ENCODE measurements at places on chromosomes 2 and 18.
A peak's percentile ranks its signal among the peaks of the same experiment; 100 is the strongest.

GRCh38 chr2:39623917-39624316 is 41.8 kb upstream of the TMEM178A start:
- DNase-seq, result no peak

GRCh38 chr2:165274698-165275097 is 35.5 kb downstream of the SCN2A start:
- no peak for DNase-seq

- no peak for DNase-seq
Measured at GRCh38 chr2:238125127-238125885, 13.2 kb upstream of the KLHL30 start.

- no peak for DNase-seq
Measured at GRCh38 chr2:238155051-238155760, 3.6 kb upstream of the ERFE start.

DNA sequence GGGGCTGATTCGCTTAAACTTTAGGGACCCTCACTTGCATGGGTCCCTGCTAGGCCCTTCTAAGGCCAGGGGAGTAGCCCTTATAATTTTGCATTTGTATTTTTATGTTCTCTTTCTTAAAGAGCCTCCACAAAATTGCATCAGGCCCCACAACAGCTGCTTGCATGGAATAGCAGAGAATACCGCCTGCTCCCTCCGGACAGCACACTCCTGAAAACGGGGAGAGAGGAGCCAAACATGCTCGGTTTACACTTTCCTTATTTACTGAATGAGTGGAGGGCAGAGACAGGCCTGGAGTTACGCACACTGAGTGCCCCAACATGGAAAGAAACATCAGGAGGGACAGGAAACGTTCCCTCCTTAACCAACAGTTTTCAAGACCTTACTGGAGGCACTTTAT is 132.2 kb downstream of the ANTXR1 start:
- DNase-seq, result no peak

GRCh38 chr2:9590641-9591040 is 35.0 kb upstream of the ADAM17 start:
- no peak for DNase-seq

GRCh38 chr2:70403267-70404053 is 101.6 kb upstream of the FAM136A start:
- DNase-seq, result no peak

- DNase-seq, result no peak
Measured at GRCh38 chr2:131038258-131039100, 54.8 kb downstream of the FAM168B start.

- no peak for DNase-seq
Measured at GRCh38 chr2:109057686-109058085, 68.7 kb upstream of the EDAR start.

GRCh38 chr2:237153181-237153580 is 67.5 kb downstream of the COPS8 start:
- DNase-seq, result no peak

- no peak for DNase-seq
Measured at GRCh38 chr2:134139611-134140010, 114.3 kb upstream of the MGAT5 start.

GRCh38 chr2:225282858-225283710 is 116.4 kb upstream of the NYAP2 start:
- no peak for DNase-seq

DNA sequence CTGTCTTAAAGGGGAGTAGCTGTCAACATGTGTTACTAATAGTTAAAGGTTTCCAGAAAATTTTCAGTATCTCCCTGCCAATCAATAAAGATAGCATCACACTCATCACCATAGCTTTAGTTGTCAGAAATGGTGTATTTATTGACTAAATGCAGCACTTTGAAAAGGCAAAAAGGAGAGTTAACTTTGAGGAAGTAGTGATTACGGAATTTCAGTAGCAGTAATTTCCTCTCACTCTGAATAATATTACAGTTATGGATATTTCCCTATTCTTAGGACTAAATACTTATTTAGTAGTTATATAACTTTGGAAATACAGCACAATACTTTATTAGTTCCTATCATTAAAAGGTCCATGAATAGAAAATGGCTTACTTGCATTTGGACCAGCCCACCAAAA is 250.5 kb downstream of the CAMKMT start:
- no peak for DNase-seq

GRCh38 chr2:201901786-201902185 is 95.4 kb downstream of the CDK15 start:
- no peak for DNase-seq

DNA sequence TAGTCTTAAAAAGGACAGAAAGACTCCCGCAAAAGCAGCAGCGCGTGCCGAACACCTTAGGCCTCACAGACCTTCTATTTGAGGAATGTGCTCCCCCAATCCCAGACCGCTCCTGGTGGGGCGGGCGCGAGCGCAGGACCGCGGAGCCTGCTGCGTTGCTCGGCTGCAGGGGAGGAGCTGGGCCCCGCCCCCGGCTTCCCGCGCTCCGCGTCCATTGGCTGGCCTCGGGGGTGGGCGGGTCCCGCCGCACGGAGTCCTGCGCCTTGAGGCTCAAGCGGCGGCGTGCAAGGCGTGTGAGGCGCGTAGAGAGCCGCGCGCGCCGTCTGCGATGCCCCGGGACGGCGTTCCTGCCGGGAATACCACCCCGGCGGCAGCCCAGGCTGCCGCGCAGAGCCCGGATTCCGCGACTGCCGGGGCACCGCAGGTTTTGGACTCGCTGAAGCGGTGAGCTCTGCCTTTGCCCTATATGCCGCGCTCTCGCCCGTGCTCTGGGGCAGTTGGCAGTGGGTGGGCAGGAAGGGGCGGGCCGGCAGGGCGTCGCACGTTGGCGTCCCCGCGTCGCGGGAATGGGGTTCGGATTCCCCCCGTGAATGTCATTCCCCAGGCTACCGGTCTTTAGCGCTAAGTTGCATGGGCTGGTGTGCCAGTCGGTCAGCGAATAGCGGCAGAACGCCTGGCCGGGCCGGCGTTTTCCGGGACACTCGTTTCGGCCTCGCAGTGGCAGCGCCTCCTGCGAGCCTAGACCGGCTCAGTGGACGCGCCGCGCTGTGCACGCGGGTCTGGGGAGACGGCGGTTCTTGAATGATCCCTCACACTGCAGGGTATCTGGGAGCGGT is 49.6 kb upstream of the PAIP2B start:
- DNase-seq, result peak; percentile 85

GRCh38 chr18:76452357-76452756 is 42.7 kb downstream of the ZNF516 start:
- no peak for DNase-seq

GRCh38 chr2:205849136-205849535 is 166.8 kb downstream of the NRP2 start:
- DNase-seq, result no peak

DNA sequence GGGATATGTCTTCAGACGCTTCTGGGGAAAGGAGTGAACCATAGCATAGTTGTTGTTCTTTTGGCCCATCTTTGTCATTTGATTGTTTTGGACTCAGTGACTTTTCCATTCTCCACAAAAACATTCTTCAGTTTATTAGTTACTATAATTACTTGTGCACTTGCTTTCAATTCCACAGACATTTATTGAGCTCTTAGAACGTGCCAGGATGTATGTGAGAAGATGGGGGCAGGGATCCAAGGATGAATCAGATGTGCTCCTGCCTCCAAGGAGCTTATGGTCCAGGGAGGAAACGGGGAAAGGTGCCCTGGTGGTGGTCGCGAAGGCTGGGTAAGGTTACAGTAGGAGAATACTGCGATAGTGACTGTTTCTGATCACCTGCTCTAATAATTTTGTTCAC is 6.9 kb upstream of the SLC4A3 start:
- no peak for DNase-seq

- no peak for DNase-seq
Measured at GRCh38 chr18:3599195-3599594, 149.2 kb downstream of the TGIF1 start.

GRCh38 chr2:16226381-16226780 is 286.0 kb downstream of the MYCN start:
- DNase-seq, result no peak

DNA sequence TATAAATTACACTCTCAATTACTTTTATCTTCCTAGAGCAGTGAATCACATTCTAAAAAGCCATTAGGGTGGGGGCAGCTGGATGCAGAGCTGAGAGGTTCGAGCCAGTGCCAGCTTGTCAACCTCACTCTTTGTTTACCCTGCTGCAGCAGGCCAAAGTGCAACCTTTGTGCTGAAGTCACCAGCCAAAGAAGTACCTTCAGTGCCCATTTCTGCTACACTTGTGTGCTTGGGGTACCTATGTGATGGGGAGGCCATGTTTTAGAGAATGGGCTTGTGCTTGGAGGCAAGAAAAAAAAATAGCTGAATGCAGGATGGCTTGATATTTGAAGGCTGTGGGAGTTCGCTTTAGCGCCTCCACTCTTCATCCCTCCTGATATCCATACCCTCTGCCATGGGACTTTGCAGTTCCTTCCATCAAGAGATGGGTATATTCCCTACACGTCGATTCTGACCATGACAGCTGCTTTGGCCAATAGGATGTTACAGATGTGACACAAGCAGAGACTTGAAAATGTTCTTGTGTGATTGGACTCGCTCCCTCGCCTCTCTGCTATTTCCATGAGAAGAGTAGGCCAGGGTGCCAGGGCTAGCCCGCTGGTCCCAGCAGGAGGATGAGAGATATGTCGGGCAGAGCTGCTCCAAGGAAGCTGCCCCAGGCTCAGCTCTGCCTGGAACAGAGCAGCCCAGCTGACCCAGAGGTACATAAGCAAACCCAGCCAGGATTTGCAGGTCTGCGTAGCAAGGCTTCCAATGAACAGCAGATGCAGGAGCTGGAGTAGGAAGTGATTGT is 12.7 kb upstream of the FZD5 start:
- no peak for DNase-seq

DNA sequence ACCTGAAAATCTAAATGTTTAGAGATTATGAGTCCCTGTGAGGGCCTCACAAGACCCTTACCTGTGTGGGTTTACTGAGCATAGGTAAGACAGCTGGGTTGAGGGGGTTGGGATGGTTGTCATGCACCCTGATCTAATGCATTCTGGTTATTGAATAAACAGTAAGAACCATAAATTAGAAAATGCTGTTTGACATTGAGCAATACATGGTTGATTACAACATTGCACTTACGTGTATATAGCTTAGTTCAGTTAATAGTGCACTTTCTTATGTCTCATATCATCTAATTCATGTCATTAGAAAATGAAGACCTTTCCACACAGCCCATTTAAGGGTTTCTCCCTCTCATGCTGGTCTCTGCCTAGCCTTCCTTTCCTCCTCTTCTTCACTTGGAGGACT is 253.5 kb upstream of the ATP5MC3 start:
- DNase-seq, result no peak

- no peak for DNase-seq
Measured at GRCh38 chr2:152307863-152308262, 27.1 kb upstream of the FMNL2 start.

- no peak for DNase-seq
Measured at GRCh38 chr2:273333-273732, 8.6 kb downstream of the ACP1 start.

DNA sequence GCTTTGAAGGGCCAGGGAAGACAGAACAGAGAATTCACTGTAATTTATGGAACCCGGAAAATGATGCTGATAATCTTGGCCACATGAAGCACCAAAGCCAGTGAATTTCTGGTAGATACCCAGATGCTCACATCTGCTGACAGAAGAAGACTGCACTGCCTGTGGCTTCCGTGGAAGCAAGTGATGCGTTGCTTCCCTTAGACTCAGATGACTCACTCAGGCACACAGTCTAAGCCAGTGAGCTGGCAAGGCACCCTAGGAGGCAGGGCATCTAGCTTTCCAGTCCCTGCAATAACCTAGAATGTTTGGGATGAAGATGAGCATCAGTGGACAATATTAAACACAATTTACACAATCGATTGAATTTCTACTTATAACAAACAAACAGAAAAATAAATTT is 284.7 kb downstream of the CMPK2 start:
- no peak for DNase-seq

DNA sequence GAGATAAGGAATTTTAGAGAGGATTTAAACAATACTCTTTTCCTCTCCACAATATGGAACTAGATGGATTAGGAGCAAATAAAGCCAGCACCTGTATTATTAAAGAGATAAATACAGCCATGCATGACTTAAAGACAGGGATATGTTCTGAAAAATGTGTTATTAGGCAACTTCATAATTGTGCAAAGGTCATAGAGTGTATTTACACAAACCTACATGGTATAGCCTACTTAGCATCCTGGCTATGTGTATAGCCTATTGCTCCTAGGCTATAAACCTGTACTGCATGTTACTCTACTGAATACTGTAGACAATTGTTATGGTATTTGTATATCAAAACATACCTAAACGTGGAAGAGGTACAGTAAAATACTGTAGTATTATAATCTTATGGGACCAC is 53.0 kb downstream of the PTRHD1 start:
- DNase-seq, result no peak

GRCh38 chr2:9539531-9539930 is 16.1 kb downstream of the ADAM17 start:
- DNase-seq, result no peak

DNA sequence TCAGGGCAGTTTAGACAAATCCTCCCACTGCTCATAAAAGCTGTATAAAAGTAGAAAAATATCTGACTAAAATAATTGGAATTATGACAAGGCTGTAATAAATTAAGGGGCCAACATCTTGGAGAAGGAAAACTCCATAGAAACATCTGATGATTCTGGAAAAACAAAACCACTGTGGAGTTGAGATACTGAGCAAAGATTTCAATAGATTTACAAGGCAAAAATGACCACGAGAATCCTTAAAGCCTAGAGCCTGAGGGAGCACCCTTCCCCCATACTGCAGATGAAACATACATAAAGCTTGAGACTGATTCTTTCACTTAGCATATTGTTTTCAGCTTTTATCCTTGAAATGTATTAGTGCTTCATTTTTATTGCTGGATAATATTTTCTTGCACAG is 286.4 kb upstream of the MMADHC start:
- no peak for DNase-seq

GRCh38 chr18:41113885-41114482 is 841.0 kb upstream of the PIK3C3 start:
- no peak for DNase-seq

DNA sequence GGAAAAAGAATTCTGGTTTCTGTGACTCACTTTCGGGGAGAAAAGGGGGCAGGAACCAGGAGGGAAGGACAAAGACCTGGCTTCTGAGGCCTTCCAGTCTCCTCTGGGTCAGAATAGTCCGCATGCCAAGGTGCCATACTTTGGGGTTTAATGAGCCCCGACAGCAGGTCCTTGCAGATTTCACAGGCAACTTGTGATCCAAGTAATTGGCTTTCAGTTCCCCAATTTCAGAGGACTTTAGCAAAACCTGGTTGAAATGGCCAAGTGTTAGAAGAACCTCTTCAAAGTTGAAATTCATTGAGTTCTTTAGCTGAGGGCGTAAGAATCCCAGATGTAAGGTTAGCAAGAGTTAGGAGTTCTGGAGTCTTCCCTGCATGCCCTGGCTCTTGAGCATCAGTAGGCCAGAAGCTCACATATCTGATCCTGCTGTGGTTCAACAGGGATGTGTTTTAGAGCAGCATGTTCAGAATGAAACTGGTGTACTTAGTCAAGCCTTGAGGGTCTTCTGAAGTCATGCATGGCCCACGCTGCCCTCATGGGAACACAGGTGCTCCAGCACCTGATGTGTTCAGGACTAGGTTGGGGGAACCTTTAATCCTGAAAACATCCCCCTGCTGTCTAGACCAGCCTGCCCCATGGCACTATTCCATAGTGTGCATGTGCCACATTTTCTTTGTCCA is 143.0 kb downstream of the NUP35 start:
- no peak for DNase-seq

All from stimulated activated CD4-positive, alpha-beta T cell treated with anti-CD3 and anti-CD28 coated beads, Interleukin-12 subunit alpha, Interleukin-12 subunit beta, amount 100 ng/mL, for 24 hours (primary cell).